H1 (cell line): ENCODE measurements at places on chromosomes 2 and 18. TPM values are rescaled to one million over a fixed set of nuclear protein-coding genes. Genes with fewer than 3 reads are reported as not detected.

DNA sequence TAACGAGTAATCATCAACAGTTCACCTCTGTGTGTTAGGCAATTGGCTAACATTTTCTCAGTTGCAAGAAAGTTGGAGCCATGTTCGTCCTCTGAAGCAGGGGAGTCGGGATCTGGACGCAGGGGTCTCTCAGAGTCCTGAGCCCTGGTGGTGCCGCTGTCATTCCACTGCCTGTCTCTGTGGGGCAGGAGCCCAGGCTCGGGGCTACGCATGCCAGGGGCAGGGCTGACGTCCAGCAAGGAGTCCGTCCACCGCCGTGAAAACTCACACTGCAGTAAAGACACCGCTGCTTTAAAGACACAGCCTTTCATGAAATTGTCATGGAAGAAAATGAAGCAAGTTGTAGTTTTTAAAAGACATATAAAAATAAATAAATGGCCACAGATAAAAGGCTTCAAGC lies 571.1 kb upstream of the SOX11 start:
- no peaks in the 10 kb centered on the region for H3K27me3 ChIP-seq
- H3K36me3 ChIP-seq: no peaks in the 10 kb centered on the region
- H3K4me1 ChIP-seq: peaks cover 9% of the 10 kb centered on the region
- no peak for DNase-seq
- H3K27ac ChIP-seq: no peak overlapping the region

DNA sequence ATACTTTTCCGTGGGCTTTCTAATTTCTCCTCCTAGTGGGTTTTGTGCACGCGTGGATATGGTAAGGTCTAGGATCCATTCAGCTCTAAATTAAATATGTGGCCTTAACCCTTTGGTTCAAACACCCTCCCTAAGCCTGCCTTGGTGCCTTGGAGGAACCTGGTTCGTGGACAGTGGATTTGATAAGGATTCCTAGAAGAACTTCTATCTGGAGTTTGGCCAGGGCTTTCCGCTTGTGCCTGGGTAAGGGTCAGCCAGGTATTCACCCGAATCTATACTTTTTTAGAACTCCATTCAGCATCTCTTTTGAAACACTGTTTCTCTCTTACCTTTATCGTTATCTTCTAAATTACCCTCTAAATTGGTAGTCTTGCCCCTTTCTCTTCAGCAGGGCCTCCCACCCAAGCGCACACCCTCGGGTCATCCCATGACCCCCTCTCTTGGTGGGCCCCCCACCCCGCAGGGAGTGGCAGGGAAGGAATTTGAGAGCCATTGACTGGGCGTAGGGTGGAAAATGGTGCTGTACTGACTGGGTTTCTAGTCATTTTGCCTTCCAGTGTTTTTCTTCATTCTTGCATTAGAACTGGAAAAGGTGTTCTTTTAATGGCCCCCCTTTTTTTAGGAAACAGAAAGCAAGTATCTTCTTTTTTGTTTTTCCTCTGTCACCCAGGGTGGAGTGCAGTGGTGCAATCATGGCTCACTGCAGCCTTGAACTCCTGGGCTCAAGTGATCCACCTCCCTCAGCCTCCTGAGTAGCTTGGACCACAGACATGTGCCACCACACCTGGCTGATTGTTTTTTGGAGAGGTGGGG lies 1.8 kb downstream of the SOCS6 start:
- no peak for DNase-seq
- H3K36me3 ChIP-seq: no peaks in the 10 kb centered on the region
- H3K4me3 ChIP-seq: no peak overlapping the region; the same call in 1 of the 2 replicates
- no peak overlapping the region for H3K27ac ChIP-seq

- no peaks in the 10 kb centered on the region for H3K4me1 ChIP-seq
- H3K27ac ChIP-seq: no peak overlapping the region
- no peaks in the 10 kb centered on the region for H3K27me3 ChIP-seq
Measured at GRCh38 chr2:182379241-182379640, 47.6 kb downstream of the PDE1A start.

GRCh38 chr2:128691526-128691925 lies 372.9 kb upstream of the HS6ST1 start:
- no peaks in the 10 kb centered on the region; the same call in 1 of the 2 replicates for H3K27me3 ChIP-seq
- no peaks in the 10 kb centered on the region; the same call in 1 of the 2 replicates for H3K4me1 ChIP-seq
- H3K27ac ChIP-seq: no peak overlapping the region
- no peak overlapping the region for H3K4me3 ChIP-seq
- DNase-seq: no peak

DNA sequence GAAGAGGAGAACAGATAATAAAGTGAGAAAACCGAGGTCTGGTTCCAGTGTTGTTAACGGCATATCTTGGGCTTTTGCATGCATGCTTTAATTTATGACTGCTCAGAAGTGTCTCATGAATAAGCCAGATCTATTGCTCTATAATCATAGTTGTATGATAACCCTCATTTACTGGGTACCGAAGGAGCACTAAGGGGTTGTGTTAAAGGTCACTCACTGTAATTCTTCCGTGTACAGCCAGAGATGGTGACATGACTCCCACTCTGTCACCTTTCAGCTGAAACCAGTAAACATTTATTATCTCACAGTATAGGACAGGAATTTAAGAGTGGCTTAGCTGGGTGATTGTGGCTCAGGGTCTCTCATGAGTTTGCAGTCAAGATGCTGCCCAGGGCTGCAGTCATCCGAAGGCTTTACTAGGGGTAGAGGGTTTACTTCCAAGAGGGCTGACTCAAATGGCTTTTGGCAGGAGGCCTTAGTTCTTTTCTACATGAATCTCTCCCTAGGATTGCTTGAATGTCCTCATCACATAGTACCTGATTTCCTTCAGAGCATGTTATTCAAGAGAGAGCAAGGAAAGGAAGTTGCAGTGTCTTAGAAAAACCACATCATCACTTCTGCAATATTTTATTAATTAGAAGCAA lies 107.0 kb downstream of the NAB1 start:
- H3K27ac ChIP-seq: no peak overlapping the region
- no peak overlapping the region for H3K4me3 ChIP-seq
- no peaks in the 10 kb centered on the region for H3K4me1 ChIP-seq
- no peaks in the 10 kb centered on the region for H3K36me3 ChIP-seq
- H3K27me3 ChIP-seq: no peaks in the 10 kb centered on the region

DNA sequence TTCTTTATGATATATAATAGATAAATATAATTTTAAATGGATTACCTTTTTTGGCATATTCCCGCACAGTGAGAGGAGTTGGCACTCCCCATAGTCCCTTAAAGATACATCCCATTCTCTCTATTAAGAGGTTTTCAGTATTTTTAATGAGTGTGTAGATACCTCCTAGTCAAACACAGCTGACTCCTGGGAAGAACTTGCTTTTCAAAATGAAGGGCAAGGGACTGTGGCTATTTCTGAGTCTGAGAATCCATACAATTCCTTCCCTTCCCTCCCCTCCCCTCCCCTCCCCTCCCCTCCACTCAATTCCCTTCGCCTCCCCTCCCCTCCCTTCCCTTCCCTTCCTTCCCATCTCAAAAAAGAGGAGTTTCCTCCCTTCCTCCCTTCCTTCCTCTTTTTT lies 93.5 kb downstream of the PRPF40A start:
- H3K27ac ChIP-seq: no peak overlapping the region
- no peak for DNase-seq
- no peaks in the 10 kb centered on the region for H3K27me3 ChIP-seq
- no peak overlapping the region for H3K4me3 ChIP-seq
- peaks cover 31% of the 10 kb centered on the region for H3K36me3 ChIP-seq
- H3K4me1 ChIP-seq: no peaks in the 10 kb centered on the region

DNA sequence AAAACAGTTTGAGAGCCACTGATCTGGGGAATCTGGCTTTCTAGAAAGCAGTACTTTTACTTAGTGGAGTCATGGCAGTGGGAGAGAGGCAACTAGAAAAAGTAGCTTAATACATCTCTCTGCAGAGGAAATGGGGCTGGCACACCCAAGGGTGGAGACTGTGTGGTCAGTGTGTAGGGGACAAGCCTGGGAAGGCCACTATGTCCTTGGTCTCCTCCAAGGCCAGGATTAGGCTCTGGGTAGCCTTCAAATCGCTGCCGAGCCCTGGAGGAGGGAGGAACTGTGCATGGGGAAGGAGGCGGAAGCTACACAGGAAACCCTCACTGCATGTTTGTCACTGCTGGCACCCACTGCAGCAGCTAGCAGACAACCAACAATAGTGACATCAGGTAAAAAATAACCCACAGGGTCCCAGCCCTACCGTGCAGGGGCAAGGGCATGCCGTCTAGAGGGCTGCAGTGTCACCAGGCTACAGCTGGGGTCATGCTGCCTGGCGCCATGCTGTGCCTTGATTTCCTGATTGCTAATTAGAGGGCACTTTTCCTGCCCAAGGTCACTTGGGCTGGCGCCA lies 34.8 kb downstream of the LBH start:
- H3K36me3 ChIP-seq: no peaks in the 10 kb centered on the region
- H3K4me3 ChIP-seq: no peak overlapping the region
- no peaks in the 10 kb centered on the region for H3K27me3 ChIP-seq
- no peaks in the 10 kb centered on the region; the same call in 1 of the 2 replicates for H3K4me1 ChIP-seq
- no peak for DNase-seq
- no peak overlapping the region for H3K27ac ChIP-seq

GRCh38 chr2:173990970-173991819 lies 26.0 kb upstream of the SP3 start:
- no peaks in the 10 kb centered on the region; the same call in 1 of the 2 replicates for H3K27me3 ChIP-seq
- DNase-seq: no peak
- H3K4me3 ChIP-seq: no peak overlapping the region

DNA sequence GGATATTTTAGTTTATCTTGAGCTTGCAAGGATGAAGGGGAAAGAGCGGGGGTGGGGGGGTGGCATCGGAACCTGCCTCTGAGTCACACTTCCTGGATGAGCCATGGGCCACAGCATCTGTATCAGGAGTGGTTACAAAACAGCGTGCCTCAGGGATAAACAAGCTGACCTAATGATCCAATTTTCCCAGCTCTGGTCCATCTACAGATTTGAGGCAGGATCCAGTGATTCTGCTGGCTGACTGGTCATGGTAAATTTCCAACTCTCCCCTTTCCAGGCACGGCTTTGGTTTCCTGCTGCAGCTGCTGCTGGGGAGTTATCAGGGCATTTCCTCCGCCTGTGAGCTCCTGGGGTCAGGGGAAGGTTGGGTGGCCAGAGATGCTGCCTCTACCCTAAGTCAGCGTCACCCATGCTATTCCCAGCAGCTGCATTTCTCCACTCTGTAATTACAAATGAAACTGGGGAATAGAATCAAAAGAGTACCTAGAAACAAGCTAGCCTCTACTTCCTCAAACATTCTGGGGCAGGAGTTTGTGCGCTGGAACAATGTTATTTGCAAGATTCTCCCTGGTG lies 4.7 kb upstream of the HPCAL1 start:
- no peaks in the 10 kb centered on the region for H3K4me1 ChIP-seq
- H3K27ac ChIP-seq: no peak overlapping the region
- no peak for DNase-seq
- no peaks in the 10 kb centered on the region for H3K36me3 ChIP-seq
- peaks cover 1% of the 10 kb centered on the region for H3K27me3 ChIP-seq

- no peaks in the 10 kb centered on the region for H3K36me3 ChIP-seq
- no peak for DNase-seq
- H3K4me1 ChIP-seq: peaks cover 8% of the 10 kb centered on the region
- H3K27me3 ChIP-seq: peaks cover 4% of the 10 kb centered on the region
- H3K4me3 ChIP-seq: peak overlapping the region; percentile 68
Measured at GRCh38 chr2:72886505-72887031, 640 bp upstream of the SPR start.

DNA sequence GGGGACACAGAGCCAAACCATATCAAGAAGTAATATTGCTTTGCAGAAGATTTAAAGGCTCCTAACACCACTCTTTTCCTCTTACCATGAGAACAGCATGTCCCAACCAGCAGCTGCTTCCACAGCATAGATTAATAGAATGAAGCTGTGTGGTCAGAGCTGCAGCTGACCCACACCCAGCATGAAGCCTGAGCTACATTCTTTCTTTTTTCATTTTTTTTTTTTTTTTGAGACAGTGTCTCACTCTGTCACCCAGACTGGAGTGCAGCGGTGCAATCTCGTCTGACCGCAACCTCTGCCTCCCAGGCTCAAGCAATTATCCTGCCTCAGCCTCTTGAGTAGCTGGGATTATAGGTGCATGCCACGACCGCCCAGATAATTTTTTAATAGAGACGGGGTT lies 289.8 kb downstream of the RAD51AP2 start:
- DNase-seq: no peak
- H3K27me3 ChIP-seq: no peaks in the 10 kb centered on the region
- H3K4me1 ChIP-seq: no peaks in the 10 kb centered on the region
- no peak overlapping the region for H3K4me3 ChIP-seq
- no peaks in the 10 kb centered on the region for H3K36me3 ChIP-seq
- no peak overlapping the region for H3K27ac ChIP-seq

DNA sequence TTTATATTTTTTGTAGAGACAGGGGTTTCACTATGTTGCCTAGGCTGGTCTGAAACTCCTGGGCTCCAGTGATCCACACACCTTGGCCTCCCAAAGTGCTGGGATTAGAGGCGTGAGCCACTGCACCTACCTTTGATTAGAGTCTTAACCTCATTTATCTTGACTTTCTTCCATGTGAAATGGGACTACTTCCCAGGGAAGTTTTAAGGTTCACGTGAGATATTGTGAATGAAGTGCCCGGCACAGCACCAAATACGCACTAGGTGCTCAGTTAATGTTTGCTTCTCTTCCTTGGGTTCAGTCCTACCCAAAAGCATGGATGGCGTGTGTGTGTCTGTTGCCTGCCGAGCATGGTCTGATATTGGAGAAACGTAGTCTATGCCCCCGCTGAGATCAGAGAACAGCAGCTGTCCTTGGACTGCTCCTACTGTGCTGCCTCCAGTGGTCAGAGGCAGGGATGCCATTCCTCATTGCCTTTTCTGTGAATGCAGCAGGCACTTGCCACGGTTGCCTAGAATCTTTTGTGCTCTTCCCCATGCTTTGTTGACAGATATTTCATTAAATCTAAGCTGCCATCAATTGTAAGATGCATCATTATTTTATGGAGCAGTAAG lies 12.3 kb upstream of the TFCP2L1 start:
- no peak for DNase-seq
- no peaks in the 10 kb centered on the region for H3K4me1 ChIP-seq
- no peaks in the 10 kb centered on the region for H3K27me3 ChIP-seq
- H3K36me3 ChIP-seq: no peaks in the 10 kb centered on the region
- no peak overlapping the region for H3K27ac ChIP-seq

The GALNT13 gene
- 9.6 and 10.4 TPM in 2 replicates for total RNA-seq

The WNT10A gene
- total RNA-seq: not detected in 2 replicates

The ZNF532 gene
- 240 and 241 TPM in 2 replicates for total RNA-seq

The DAW1 gene
- 0.84 and 1.4 TPM in 2 replicates for total RNA-seq

The DPP4 gene
- 3.1 and 3.3 TPM in 2 replicates for total RNA-seq

The ATL2 gene
- total RNA-seq: 82.9 and 84.6 TPM in 2 replicates

The RNF25 gene
- 19.6 and 24.7 TPM in 2 replicates for total RNA-seq
